Fibroblast of gingiva (primary cell): ENCODE measurements at places on chromosomes 1 and 21.
A peak's percentile ranks its signal among the peaks of the same experiment; 100 is the strongest.

DNA sequence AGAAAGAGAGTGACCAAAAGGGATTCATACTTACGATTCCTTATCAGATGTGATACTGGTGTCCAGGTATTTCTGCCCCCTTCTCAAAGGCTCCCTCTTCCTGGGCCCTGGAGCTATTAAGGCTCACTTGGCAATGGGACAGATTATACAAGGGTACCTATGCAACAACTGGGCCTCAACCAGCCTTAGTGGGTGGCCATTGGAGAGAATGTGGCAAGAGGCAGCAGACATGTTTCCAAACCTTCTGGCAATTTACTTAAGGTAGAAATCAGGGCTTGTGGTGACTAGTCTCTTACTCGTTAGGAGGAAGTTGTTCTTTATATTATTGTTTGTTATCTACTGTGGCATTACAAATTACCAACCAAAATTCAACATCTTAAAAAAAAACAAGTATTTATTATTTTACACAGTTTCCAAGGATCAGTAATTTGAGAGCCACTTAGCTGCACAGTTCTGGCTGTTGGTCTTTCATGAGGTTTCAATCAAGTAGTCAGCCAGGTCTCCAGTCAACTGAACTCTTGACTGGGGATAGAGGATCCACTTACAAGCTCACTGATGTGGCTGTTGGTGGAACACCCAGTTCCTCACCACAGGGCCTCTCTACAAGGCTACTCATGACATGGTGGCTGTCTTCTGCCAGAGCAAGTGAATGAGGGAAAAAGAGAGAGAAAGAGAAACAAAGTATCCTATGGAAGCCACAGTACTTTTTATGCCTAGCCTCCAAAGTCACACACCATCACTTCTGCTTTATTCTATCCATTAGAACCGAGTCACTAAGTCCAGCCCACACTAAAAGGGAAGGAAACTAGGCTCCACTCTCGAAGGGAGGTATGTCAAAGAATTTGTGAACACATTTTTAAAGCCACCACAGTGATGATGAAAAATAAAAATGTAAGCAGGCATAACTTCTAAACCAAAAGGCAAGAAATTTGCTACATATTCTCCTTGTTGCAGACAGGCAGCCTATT lies 10.7 kb downstream of the ZNF648 start:
- no peak for DNase-seq

- peak; percentile 91 for DNase-seq
Measured at GRCh38 chr1:84365225-84366221, 32.8 kb upstream of the DNASE2B start.

DNA sequence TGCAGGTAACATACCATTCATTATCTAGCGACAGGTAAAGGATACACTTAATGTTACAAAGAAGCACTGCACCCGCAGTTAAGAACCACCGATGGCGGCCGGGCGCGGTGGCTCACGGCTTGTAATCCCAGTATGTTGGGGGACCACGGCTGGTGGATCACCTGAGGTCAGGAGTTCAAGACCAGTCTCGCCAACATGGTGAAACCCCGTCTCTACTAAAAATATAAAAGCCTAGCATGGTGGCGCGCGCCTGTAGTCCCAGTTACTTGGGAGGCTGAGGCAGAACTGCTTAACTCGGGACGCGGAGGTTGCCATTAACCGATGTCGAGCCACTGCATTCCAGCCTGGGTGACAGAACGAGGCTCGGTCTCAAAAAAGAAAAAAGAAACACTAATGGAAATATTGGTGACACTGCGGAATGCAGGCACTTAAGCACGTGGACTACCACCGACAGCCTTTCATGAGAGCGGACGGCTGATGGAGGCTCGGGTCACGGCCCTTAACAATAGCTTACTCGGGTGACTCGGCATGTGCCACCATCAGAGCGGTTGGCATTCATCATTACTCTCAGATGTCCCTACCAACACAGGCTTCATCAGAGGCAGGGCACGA lies 542 bp downstream of the GAS5 start:
- no peak for DNase-seq

DNA sequence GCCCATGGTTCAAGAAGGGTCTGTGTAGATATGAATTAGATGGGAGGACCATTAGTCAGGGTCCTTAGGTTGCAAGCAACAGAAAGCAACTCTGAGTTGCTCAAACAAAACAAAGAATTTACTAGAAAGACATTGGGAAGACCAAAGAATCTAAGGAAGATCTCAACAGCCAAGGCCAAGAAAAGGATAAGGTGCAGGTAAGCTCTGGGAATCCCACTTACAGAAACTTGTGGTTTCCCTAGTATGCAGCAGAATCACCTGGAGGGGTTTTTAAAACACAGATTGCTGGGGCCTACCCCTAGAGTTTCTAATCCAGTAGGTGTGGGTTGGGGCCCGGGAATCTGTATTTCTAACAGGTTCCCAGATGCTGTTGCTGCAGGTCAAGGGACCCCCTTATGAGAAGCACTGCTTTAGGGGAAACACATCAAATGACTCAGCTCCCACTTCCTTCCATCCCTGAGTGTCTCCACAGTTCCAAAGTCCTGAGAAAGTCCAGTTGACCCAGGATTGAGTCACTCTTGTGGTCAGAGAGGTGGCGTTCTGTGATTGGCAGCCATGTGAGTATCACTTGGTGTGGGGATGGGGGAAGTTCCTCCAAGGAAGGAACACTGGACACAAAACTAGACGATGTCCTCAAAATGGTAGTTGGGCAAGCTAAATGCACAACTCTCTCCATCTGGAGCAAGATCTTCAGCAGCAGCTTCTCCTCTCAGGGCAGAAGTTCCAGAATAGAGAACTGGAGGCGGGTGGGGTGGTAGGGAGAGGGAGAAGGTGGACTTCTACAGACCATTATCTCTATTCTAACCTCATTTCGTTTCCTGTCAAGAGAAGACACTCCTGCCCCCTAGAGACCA lies 24.2 kb upstream of the EYA3 start:
- no peak for DNase-seq

DNA sequence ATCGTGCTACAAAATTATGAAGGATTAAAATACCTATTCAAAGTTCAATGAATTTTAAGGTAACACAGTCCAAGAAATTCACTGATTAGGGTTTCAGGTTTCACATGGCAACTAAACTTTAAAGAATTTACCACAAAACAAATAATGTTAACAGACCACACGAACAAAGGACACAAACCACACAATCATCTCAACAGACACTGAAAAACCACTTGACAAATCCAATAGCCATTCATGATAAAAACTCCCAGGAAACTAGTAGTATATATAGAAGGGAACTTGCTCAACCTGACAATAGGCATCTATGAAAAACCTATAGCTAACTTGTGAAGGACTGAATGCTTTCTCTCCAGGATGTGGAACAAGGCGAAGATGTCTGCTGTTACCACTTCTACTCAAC lies 21.1 kb upstream of the SH2D5 start:
- DNase-seq: no peak

DNA sequence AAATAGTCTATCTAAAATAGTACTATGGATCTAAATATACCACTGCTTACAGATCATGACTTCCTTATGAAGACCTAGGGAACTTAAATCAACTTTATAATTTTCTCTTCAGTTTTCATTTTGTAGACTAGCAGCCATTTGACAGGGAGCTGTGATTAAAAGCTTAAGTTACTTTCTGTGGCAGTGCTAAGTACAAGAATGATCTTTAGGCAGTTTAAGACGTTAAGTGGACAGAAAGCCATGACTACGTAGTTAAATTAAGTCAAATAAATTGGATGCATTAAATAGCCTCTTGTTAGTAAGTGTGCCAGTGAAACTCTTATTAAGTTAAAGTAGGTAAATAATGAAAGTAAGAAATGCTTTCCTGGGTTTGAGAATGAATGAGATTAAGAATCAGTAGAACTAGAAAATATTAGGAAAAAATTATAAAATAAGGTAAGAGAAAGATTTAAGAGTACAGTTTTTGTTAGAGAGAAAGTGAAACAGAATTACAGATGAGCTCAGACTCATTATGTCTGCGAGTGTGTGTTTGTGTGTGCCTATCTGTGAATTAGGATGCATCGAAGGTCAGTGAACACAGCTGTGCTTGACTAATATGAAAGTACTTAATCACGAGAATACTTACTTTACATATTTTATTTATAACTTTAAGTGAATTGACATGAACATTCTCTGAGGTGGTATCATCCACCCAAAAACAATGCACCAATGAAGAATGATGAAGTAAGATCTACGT lies 336.9 kb downstream of the KCNT2 start:
- DNase-seq: no peak

DNA sequence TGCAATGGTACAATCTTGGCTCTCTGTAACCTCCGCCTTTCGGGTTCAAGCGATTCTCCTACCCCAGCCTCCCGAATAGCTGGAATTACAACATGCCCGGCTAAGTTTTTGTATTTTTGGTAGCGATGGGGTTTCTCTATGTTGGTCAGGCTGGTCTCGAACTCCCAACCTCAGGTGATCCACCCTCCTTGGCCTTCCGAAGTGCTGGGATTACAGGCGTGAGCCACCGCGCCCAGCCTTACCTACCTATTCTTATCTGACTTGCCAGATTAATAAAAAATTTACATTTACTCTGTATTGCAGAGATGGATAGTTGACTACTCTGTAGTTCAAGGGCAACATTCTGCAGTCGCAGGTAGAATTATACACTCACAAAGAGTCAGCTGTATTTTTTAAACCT lies 359.6 kb downstream of the KCTD3 start:
- no peak for DNase-seq

DNA sequence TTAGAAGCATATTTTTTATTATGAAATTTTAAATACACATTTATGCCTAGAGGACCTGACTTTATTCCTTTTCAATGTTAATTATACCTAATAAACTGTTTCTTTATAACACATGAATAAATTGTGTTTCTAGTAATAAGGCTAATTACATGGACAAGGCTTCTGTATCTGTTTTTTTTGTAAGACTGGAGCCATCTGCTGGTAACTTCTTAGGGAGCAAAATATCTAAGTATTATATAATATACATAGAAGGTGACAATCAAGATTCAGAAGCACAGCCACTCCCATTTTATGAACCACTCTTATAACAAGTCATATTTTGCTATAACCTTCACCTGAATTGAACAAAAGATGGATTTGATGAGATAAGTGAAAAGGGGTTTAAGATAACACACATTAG lies 84.2 kb downstream of the LBR start:
- no peak for DNase-seq

- DNase-seq: no peak
Measured at GRCh38 chr1:97396463-97396862, 524.4 kb downstream of the DPYD start.
